ENCODE measurements at places on chromosomes 6 and 20.

- no peak for DNase-seq
These were observed 103.9 kb downstream of the AIG1 start for GRCh38 chr6:143164565-143165105.

GRCh38 chr6:156027248-156027626 lies 571.6 kb upstream of the NOX3 start:
- no peak for DNase-seq

GRCh38 chr6:2505624-2506023 lies 245.1 kb downstream of the MYLK4 start:
- no peak for DNase-seq

GRCh38 chr6:125950293-125950692 lies 6.3 kb upstream of the HINT3 start:
- DNase-seq, result no peak

DNA sequence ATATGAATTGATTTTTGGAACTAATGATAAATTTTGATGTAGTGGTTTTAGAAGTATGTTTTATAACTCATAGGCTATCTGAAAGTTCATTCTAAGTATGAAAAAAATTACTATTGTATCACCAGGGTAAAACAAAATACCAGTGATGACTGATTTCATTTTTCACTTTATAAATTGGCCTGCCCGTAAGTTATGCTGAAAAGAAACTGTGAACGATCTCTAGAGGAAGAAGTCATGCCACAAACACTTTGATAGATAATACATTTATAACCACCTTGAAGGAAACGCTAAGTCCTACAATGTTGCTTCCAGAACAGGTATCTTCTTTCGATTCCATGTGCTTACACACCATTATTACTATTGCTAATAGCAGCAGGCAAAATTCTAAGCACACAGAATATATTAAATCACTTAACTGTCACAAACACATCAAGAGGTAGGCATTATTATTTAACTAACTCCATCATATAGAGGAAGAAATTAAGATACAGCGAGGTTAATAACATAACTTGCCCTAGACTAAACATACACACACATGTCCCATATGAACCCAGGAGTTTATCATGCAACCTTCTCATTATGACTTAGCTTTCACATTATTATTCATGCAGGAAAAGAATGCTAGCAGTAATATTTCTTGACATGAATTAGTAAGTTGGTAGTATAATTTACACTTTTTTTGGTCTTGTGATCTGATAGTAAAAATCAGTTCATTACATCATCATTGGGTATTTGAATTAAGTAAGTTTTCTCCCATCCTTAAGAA lies 44.7 kb downstream of the RGS17 start:
- DNase-seq, result no peak

DNA sequence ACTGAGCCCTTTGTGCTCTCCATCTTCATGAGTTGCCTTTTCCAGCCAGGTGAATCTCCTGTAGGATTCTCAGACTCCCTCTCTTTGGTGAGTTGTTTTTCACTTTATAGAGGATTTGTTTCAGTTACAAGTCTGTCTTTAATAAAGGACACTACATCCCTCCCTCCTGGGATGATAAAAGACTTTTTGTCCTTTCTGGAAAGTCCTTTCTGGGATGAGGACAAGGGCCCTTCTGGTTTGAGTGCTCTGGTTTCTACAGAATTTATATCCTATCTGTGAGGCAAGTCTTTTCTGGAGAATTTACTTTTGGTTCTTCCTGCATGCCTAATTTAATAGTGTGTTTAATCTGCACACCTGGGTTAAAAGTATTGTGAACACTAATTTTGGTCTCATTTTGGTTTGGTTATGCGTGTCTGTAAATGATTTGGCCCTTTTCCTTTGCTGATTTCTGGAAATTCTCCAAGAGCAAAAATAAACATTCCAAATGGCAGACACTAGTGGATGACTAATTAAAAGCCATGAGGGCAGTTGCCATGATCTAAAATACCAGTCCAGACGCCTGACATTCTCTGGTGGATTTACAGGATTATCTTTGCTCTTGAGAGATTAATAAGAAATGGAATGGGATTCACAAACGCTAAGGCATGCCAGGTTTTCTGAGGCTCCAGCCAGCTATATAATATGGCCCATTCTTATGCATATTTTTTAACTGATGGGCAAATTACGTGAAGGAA lies 44.8 kb downstream of the TCP11 start:
- DNase-seq, result peak; percentile 58

GRCh38 chr6:43445576-43445975 lies 9.8 kb downstream of the DLK2 start:
- DNase-seq, result no peak

DNA sequence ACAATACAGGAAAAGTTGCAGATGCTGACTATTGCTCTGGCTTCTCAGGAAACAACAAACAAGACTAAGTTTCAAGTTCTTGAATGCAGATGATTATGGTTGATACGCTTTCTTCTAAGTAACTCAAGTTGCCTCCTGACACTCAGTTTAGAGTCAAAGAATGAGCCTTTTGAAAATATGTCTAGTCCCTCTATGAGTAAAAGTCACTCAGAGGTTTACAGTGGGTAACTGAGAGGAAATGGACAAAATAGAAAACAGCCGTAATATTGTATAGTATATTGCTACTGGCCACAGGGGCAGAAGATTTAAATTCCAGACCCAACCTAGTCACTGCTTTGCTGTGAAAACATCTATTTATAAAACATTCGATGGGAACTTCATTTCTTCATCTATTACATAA lies 280.0 kb upstream of the ID4 start:
- no peak for DNase-seq

DNA sequence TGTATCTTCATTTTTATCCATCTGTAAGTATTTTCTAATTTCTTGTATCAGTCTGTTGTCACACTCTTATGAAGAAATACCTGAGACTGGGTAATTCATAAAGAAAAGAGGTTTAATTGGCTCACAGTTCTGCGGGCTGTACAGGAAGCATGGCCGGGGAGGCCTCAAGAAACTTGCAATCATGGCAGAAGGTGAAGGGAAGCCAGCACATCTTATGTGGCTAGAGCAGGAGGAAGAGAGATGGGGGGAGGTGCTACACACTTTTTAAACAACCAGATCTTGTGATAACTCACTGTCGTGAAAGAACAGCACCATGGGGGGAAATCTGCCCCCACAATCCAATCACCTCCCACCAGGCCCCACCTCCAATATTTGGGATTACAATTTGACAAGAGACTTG lies 10.9 kb upstream of the BCKDHB start:
- DNase-seq, result no peak

DNA sequence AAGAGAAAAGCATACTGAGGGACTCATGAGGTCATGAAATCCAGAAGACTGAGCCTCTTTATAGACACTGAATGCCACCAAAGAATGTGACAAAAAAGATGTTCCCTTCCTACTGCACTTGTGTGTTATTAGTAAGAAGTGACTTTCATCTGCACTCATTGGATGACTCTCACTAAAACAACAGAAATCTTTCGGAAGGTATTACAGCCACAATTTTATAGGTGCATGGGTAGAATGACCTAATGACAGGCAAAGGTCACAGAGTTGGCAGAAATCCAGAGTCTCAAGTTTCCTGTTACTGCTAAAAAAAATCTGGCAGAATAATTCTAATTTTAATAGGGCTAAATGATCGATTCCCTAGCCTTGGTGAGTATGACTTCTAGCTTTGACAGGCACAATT lies 13.3 kb downstream of the PKHD1 start:
- DNase-seq, result no peak

DNA sequence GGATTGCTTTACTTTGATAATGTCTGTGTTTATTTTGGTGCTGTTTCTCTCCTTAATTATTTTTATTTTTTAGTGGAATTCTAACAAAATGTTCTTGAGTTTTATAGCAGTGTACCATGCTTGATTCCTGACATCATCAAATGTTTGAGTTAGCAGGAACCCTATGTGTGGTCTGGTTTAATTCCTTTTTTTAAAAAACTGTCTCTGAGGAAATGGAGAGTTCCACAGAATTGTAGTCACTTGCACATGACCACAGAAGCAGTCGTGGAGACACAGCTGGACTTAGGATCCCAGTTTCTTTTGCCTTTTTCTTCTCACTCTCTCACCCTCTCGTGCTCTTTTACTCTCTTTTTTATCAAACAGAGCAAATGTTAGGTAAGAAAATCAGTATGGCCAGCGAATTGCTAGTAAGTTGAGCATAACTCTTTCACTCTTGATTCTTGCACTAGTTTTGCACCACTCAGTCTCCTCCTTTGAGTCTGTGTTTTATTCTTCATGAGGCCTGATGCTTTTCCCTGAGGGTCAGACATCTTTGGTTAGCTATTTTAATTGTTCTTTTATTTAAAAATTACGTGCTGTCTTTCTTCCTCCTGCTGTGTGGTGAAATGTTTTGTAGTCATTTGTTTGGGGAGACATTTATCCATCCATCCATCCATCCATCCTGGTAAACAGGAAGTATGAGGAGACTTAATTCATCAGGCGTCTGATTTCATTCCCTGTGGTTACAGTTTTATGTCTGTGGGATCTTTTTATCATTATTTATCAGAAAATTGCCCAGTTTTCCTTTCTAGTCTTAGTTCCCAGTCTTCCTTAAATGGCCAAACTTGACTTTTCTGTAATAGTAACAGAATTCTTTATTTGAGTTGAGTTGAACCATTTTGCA lies 83.0 kb downstream of the SCAF8 start:
- DNase-seq, result no peak

- no peak for DNase-seq
These were observed 62.9 kb downstream of the ARHGAP18 start for GRCh38 chr6:129647044-129647443.

- no peak for DNase-seq
These were observed 8.9 kb upstream of the LKAAEAR1 start for GRCh38 chr20:64093013-64093503.

DNA sequence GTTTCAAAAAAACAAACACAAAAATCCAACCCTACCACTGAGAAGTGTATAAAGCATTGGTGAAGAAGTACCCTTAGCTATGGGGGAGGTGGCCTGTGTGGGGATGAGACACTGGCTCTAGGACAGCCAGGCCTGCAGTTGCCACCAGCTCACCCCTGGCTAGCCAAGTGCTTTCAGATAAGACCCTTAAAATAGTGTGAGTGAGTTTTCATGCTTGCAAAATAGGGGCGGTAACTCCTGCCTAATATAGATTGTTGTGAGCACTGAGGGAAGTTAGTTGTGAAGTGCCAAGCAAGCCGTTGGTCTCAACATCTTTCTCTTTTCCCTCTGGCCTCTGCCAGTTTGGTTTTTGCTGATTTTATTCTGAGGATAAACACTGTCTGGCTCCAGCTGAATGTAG lies 11.3 kb downstream of the PPP1R3G start:
- no peak for DNase-seq

GRCh38 chr6:33176906-33177305 lies 15.4 kb downstream of the COL11A2 start:
- DNase-seq, result no peak

- no peak for DNase-seq
These were observed 318.7 kb downstream of the RFPL4B start for GRCh38 chr6:112665815-112666214.

DNA sequence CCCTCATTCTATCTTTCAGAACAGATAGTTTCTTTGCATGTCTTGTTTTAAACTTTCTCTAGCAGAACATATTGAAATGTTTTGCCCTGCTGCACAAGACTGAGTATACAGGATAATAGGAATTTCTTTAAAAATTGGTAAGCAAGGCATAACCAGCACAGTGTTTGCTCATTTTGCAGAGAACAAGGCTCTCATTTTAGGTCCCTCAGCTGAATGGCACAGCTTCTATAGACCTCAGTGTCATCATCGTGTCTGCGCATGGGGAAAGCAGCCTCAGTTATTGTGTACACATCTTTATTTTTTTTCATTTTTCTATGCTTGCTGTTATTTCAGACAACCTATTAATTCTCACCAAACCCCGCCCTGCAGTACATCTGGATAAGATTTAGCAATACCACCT lies 35.7 kb downstream of the TTI1 start:
- DNase-seq, result no peak

DNA sequence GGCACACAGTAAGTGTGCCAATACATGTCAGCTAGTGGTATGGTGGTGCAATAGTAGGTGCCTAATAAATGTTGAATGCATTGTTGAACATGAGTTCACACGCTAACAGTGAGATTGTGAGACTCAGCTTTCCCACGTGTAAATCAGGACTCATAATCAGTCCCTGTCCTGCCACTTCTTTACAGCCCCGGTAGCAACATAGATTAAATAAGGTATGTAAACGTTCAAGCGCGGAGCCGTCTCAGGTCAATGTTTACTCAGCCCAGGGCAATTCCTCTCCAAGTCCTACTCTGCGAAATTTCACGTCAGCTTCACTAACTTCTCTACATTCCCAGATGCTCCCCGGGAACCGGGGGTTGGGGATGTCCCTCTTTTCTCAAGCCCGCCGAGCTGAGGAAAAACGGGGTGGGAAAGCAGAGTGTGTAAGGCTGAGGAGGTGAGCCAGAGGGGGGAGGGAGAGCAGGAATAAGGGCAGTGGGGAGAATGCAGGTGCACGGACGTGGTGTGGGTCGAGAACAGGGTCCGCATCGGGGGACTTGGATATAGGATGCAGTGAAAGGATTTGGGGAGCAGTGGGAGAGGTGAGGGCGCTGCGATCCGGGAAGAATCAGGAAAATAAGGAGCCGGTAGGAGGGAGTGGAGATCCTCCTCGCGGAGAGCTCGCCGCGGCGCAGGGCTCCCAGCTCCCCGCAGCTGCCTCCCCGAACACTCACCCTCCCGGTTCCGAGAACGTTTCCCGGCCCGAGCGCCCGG lies 544 bp upstream of the TP53INP2 start:
- DNase-seq, result no peak

DNA sequence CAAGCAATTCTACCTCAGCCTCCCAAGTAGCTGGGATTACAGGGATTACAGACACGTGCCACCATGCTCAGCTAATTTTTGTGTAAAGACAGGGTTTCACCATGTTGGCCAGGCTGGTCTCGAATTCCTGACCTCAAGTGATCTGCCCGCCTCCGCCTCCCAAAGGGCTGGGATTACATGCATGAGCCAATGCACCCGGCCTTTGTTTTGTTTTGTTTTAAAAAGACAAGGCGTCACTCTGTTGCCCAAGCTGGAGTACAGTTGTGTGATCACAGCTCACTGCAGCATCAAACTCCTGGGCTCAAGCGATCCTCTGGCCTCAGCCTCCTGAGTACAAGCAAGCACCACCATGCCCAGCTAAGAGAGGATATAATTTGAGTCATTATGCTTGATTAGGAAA lies 5.4 kb downstream of the SERINC3 start:
- no peak for DNase-seq

GRCh38 chr6:127192911-127193541 lies 73.6 kb upstream of the RNF146 start:
- no peak for DNase-seq

DNA sequence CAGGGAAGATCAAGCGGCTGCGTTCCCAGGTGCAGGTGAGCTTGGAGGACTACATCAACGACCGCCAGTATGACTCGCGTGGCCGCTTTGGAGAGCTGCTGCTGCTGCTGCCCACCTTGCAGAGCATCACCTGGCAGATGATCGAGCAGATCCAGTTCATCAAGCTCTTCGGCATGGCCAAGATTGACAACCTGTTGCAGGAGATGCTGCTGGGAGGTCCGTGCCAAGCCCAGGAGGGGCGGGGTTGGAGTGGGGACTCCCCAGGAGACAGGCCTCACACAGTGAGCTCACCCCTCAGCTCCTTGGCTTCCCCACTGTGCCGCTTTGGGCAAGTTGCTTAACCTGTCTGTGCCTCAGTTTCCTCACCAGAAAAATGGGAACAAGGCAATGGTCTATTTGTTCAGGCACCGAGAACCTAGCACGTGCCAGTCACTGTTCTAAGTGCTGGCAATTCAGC lies 51.6 kb upstream of the TTPAL start:
- DNase-seq, result no peak

- no peak for DNase-seq
These were observed 139.9 kb downstream of the MYB start for GRCh38 chr6:135320721-135321621.

Measured in NCI-H446 (cell line).